HepG2 (cell line): ENCODE measurements at places on chromosomes 7 and 10.

- DNase-seq = no peak
These were observed 294.3 kb downstream of the RPS24 start for GRCh38 chr10:78327778-78328591.

- DNase-seq = no peak
These were observed 18.5 kb upstream of the ANTXRL start for GRCh38 chr10:46268076-46268881.

DNA sequence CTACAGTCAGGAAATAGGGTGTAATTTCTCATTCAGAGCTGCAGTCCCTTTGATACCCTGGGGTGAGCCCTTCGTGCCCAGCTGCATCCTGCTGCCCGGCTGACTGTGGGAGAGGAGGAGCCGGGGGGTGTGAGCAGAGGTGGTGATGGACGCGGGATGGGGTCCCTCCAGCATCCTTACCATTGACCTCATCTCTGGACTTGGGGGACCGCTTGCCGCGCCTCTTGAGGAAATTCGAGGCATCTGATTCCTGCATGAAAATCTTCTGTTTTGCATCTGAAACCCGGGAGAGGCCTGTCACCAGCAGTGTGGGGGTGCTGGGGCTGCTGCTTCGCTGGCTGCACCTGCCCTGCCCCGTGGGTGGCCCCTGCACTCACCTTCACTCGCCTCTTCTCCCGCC lies 816 bp downstream of the UCMA start:
- no peak for DNase-seq

DNA sequence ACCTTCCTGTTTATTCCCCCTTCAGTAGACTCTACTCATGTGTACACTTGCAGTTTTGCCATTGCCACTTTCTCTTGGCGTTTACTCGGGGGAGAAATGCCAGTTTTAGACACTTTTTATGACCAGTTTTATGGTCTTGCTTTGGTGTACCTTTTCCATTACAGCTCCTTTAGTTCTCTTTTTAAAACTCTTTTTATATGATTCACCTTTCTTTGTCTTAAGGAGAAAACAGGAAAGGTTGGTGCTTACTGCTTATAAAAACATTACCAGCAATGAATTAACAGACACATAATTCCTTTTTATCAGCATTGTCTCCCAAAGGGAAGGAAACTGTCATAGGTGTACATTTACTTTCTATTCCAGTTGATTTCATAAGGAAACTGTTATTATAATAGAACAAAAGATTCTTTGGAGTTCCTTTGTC lies 11.9 kb downstream of the TSPAN13 start:
- no peak for DNase-seq

DNA sequence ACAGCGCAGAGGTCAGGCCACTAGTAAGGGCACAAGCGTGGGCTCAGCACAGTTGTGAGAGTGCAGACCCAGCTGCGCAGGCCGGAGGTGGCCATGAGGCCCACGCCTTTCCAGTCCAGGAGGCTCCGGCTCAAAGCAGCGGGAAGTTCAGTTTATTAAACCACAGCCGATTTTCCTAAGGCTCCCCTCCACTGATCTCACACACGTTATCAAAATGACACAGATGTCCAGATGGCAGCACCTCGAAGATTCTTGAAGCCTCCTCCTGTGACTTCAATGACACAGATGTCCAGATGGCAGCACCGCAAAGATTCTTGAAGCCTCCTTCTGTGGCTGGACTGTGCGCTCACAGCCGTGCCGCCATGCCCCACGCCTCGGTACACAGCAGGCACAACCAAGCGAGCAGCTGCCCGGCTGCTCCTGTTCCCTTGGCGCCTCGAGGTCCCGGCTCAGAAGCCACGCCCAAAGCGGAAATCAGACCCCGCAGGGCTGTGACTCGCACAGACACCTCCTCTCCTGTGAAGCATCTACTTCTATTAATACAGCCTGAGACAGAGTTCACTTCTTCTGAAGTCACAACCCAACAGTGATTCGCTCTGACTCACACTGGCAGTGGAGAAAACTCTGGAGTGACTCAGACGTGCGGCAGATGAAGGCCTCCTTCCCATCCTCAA lies 122.7 kb downstream of the MAD1L1 start:
- DNase-seq = peak; percentile 70

GRCh38 chr10:89853781-89854191 lies 152.4 kb downstream of the KIF20B start:
- peak; percentile 5 for DNase-seq

DNA sequence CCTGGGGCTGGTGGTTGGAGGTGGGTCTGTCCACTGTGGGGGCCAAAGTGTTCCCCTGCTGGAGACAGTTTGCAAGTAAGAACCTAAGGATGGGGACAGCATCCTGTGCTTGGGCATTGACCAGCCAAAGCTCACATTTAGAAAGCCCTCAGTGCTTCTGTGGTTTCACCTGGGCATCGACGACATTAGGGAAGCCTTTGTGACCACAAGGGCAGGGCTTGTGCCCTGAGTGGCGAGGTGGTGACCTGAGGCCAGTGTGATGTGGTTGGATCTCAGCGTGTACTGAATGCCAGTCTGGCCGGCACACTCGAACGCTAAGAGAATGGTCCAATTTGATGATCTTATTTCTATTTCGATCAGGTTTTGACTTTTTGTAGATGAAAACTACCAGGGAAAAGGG lies 32.1 kb upstream of the SH2B2 start:
- DNase-seq = no peak

DNA sequence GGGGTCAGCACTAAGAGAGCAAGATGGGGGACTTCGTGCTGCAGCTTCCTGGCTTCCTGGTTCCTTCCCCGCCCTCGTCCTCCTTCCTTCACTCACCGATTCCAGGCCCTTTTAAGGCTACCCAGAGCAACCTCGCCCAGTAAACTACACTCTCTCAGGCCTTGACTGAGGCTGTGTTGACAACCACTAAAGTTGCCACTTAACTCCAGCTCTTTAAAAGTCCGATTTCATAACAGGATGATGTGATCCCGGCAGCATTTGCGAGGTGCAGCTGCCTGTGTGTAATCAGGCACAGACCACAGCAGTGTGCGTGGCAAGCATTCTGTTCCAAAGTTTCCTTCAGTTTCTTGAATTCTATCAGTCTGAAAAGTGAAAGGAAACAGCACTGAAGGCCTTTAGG lies 110.6 kb downstream of the RAB11FIP2 start:
- no peak for DNase-seq

GRCh38 chr7:111586711-111587409 lies 24.6 kb upstream of the IMMP2L start:
- no peak for DNase-seq

- no peak for DNase-seq
These were observed 212.3 kb downstream of the C7orf25 start for GRCh38 chr7:42699380-42700178.

GRCh38 chr10:77799352-77799751 lies 127.2 kb downstream of the DLG5 start:
- DNase-seq = no peak

DNA sequence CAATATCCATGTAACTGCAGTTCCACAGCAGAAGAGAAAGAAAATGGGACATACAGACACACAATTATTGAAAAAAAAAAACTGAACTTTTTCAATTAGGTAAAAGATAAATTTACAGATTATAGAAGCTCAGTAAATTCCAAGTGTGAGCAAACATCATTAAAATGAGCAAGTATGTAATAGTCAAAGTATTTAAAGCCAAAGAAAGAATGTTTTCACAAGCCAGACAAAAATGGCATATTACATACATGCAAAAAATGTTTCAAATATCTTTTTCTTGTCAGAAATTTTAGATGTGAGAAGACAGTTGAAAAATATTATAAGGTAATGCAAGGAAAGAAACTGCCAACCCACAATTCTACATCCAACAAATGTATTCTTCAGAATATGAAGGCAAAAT lies 150.2 kb upstream of the AKR1E2 start:
- DNase-seq = no peak

GRCh38 chr7:133931053-133931452 lies 196.1 kb upstream of the LRGUK start:
- no peak for DNase-seq

- no peak for DNase-seq
These were observed 37.6 kb downstream of the CYP2C8 start for GRCh38 chr10:95031656-95032055.
